ENCODE measurements at places on chromosomes 11 and 22.

DNA sequence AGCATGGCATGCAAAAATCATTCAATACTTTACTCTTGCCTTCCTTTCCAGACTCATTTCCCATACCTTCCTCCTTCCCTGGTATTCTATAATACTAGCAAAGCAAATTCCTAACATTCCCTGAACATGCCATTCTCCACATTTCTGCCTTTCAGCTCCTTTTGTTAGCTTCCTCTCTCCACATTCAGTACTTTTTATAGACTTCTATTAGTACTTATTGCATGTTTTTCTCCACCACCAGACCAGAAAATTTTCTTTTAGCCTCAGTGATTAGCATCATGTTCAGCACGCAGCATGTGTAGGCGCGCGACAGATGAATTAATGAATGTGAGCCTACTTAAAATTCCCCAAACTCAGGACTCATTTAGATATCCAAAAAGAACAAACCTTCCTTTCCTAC is 935.3 kb downstream of the DLG2 start:
- no peaks in the 10 kb centered on the region for H3K36me3 ChIP-seq
- H3K4me1 ChIP-seq = peaks cover 1% of the 10 kb centered on the region
- no peak overlapping the region for H3K4me3 ChIP-seq
- H3K27ac ChIP-seq = no peak overlapping the region

DNA sequence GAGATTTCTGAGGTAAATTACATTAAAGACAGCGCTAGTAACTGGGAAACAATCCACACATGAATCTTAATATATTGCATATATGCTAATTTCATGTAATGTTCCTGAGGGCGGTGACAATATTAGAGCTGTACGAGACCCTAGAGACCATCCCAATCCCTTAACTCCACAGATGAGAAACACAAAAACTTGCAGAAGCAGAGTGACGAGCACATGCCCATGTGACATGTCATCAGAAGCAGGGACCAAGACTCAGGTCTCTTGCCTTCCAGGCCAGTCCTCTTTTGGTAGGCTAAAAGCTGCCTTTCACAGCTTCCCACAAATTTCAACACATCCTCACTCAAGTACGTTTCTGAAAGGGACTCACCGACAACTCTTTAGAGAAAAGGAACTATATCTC is 11.8 kb downstream of the MAPK1 start:
- no peaks in the 10 kb centered on the region for H3K36me3 ChIP-seq
- DNase-seq = no peak
- H3K4me3 ChIP-seq = no peak overlapping the region
- no peaks in the 10 kb centered on the region for H3K27me3 ChIP-seq
- no peak overlapping the region for H3K27ac ChIP-seq

- peaks cover 5% of the 10 kb centered on the region for H3K36me3 ChIP-seq
- no peak overlapping the region for H3K27ac ChIP-seq
- no peak for DNase-seq
- H3K4me1 ChIP-seq = peaks cover 6% of the 10 kb centered on the region
Observed at GRCh38 chr11:67299471-67300191, 3.7 kb upstream of the SSH3 start.

DNA sequence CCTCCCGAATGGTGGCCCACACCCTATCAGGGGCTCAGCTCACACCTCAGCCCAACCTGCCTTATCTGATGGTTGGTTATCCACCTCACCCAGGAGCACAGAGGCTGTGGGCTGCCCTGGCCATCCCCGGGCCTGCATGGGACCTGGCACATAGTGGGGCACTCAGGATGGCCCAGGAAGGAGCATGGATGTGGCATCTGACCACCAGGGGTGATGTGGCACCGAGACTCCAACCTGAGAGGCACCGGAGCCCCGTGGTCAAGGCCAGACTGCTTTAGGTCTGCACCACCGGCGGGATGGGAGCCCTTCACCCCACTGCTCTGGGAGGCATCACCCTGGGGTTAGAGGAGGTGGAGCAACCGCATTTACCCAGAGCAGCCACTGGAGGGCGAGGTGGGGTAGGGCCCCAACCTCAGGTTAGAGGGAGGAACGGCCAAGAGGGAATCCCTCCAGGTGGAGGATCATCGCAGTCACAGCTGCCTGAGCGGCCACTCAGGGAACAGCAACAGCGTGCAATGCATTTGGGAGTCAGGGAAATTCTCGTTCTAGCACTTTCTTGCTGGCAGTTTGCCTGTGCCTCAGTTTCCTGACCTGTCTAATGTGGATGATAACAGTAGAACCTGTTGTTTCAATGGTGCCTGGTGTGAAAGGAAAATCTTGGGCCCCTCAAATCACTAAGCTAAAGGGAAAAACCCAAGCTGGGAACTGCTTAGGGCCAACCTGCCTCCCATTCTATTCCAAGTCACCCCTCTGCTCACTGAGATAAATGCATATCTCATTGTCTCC is 52.9 kb upstream of the CARS1 start:
- no peaks in the 10 kb centered on the region for H3K36me3 ChIP-seq
- no peak overlapping the region for H3K27ac ChIP-seq
- H3K4me3 ChIP-seq = no peak overlapping the region
- no peaks in the 10 kb centered on the region for H3K27me3 ChIP-seq

DNA sequence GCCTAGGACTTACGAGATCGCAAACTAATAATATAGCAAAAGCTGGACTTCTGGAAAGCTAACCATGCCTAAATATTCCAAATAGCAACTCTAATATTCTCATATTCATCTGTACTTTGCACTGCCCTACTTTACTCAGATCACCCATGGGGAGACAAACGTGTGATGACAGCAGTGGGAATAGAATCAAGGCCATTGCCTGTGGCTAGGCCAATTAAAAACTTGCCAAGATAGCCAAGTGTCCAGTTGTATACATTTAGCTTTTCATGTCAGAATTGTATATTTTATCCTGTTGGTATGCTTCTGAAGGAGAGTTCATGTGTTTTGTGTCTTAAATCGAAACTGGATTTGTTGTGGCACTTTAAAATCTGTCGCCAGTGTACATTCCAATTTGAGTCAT is 1.2 kb upstream of the CEP126 start:
- H3K4me1 ChIP-seq = no peaks in the 10 kb centered on the region
- H3K27me3 ChIP-seq = no peaks in the 10 kb centered on the region
- no peak for DNase-seq
- H3K4me3 ChIP-seq = no peak overlapping the region
- no peak overlapping the region for H3K27ac ChIP-seq

GRCh38 chr11:62508336-62509058 is 38.1 kb downstream of the AHNAK start:
- no peaks in the 10 kb centered on the region for H3K27me3 ChIP-seq
- no peaks in the 10 kb centered on the region for H3K36me3 ChIP-seq

DNA sequence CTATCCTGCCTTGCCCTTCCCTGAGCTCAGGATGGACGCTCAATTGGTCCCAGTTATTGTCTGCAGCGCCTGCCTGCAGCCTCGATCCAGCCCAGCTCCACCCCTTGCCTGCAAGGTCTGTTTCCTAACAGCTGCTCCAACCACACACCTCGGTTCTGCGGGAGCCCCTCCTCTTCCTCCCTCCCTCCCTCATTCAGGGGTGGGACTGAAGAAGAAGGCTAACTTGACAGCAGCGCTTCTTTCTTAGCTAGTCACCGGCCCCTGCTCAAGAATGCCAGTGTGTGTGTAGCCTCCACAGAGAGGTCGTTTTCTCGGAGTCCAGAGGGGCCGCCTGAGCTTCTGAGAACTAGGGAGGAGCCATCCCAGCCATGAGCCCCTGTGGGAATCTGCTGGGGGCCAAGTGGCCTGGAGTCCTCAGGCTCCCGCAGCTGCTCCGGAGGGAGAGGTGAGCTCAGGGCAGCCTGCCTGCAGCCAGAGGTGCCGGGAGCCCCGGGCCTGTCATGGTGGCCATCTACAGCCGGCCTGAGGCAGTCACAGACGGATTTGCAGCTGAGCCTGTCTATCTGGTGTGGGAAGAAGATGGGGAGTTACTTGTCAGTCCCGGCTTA is 36.1 kb downstream of the LIMK2 start:
- no peak overlapping the region for H3K4me3 ChIP-seq
- no peak overlapping the region for H3K27ac ChIP-seq
- H3K4me1 ChIP-seq = peaks cover 4% of the 10 kb centered on the region
- H3K27me3 ChIP-seq = no peaks in the 10 kb centered on the region
- H3K36me3 ChIP-seq = no peaks in the 10 kb centered on the region
- DNase-seq = no peak

DNA sequence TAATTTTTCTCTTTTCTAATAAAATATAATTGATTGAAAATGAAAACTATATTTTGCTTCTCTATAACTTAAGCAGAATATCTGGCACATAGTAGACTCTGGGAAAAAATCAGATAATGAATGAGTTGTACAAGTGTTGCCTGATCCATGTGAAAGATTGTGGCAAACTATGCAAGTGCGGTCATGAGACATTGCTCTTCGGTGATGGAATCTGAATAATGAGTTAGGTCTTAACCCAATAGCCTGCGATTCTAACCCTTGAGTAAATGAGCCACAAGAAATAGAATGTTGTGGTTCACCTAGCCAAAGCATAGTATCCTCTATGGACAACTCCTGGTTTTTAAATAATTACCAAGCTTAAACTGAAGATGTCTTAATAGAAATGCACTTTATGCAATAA is 333.7 kb upstream of the LUZP2 start:
- no peak overlapping the region for H3K27ac ChIP-seq
- H3K4me1 ChIP-seq = no peaks in the 10 kb centered on the region
- H3K27me3 ChIP-seq = no peaks in the 10 kb centered on the region
- no peaks in the 10 kb centered on the region for H3K36me3 ChIP-seq

GRCh38 chr11:70883323-70883940 is 368.9 kb downstream of the SHANK2 start:
- H3K27ac ChIP-seq = no peak overlapping the region
- H3K4me1 ChIP-seq = no peaks in the 10 kb centered on the region
- DNase-seq = no peak
- no peak overlapping the region for H3K4me3 ChIP-seq
- no peaks in the 10 kb centered on the region for H3K36me3 ChIP-seq

GRCh38 chr11:24748261-24748660 is 251.4 kb downstream of the LUZP2 start:
- H3K36me3 ChIP-seq = no peaks in the 10 kb centered on the region
- H3K27me3 ChIP-seq = no peaks in the 10 kb centered on the region
- no peak overlapping the region for H3K4me3 ChIP-seq
- DNase-seq = no peak

- H3K4me3 ChIP-seq = no peak overlapping the region
- no peaks in the 10 kb centered on the region for H3K36me3 ChIP-seq
- peaks cover 2% of the 10 kb centered on the region for H3K4me1 ChIP-seq
- no peak overlapping the region for H3K27ac ChIP-seq
Observed at GRCh38 chr11:70710601-70711000, 312.3 kb downstream of the CTTN start.

Data from iPS DF 6.9 (cell line).